NCI-H524 (cell line): ENCODE measurements at places on chromosomes 7 and 10.
A peak's percentile ranks its signal among the peaks of the same experiment; 100 is the strongest.

DNA sequence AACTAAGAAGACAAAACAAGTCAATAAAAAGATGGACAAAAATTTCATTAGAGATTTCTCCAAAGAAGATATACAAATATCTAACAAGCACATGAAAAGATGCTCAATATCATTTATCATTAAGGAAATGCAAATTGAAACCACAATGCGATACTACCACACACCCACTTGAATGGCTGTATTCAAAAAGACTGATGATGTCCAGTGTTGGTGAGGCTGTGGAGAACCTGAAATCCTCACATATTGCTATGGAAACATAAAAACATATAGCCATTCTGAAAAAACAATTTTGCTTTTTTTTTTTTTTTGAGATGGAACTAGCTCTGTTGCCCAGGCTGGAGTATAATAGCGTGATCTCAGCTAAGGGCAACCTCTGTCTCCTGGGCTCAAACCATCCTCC lies 124.1 kb upstream of the LAMB4 start:
- DNase-seq = no peak

DNA sequence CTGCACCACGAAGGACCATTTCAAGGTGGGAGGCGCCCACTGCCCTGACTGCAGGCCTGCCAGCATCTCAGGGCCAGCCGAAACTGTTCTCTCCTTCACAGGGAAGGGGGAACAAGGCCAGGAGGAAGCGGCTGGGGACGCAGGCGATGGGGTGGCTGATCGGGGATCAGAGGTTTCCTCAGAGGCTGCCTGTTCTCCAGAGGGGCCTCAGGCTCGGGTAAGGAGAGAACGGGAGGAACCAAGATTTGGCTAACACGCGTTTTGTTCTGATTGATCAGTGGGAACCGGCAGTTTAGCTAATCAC lies 87.9 kb downstream of the DIP2C start:
- DNase-seq = no peak

GRCh38 chr7:150992051-150992640 lies 1.3 kb downstream of the NOS3 start:
- no peak for DNase-seq

DNA sequence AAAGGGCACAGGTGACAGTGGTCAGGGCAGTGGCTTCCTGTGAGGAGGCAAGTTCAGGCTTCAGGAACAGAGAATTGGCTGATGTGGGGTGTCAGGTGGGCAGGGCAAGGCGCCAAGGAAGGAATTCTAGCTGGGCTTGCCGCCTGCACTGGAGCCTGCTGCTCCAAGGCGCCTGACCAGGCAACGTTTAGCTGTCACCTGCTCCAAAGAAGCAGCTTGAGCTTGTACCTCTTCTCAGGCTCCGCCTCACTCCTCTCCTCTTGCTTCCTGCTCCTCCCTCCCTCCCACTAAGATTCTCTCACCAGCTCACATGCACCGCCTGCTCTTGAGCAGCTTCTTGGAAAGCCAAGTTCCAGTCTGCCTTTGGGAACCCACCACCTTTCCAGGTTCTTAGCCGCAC lies 187.4 kb upstream of the GRB10 start:
- no peak for DNase-seq

- peak; percentile 76 for DNase-seq
These were observed 406.3 kb downstream of the GFRA1 start for GRCh38 chr10:115866691-115867090.

DNA sequence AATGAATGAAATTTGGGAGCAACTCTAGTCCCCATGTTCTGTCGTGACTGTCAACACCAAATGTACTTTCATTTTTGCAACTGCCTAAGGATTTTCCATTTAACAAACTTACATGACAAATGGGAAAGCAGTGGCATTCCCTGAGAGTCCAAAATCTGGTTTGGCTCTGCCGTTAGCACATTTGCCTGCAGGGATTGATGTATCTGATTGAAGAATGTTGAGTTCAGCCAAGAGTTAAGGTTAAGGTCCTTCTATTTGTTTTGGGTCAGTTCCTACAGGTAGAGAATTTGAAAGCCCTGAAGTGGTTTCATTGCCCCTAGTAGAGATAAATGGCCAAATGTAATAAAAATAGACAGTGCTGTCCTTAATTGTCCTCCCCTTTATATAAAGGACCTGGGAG lies 406.5 kb upstream of the GALNT17 start:
- no peak for DNase-seq

GRCh38 chr7:29651477-29651876 lies 87.8 kb downstream of the PRR15 start:
- DNase-seq = no peak

DNA sequence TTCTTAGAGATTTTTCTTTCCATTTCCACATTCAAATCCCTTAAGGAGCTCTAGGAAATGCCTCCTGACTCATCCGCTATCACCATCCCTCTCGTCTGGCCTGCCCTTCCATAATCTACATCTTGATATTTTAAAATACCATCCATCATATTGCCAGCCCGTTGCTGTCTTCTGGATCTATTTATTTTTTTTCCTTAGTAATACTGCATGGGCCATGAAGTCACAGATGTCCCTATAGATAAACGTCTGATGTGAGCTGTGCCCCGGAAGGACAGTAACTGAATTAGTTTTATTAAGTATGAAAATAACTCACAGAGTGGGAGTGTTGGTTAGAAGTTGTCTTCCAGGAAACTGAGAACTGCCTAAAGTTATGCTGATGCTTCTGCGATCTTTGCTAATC lies 76.2 kb downstream of the KLF6 start:
- no peak for DNase-seq

DNA sequence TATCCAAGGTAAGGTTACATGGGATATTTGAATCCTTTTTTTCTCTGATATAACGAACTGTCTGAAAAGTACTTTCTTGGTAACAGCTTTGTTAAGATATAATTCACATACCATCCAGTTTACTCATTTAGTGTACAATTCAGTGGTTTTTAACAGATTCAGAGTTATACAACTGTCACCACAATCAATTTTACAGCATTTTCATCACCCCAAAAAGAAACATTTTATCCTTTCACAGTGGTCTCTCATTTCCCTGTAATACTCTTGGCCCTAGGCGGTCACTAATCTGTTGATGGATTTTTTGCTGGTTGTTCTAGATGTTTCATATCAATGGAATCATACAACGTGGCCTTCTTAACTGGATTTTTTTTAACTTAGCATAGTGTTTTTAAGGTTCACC lies 91.6 kb downstream of the GLCCI1 start:
- no peak for DNase-seq

- no peak for DNase-seq
These were observed 23.9 kb upstream of the GPR26 start for GRCh38 chr10:123642293-123642692.

DNA sequence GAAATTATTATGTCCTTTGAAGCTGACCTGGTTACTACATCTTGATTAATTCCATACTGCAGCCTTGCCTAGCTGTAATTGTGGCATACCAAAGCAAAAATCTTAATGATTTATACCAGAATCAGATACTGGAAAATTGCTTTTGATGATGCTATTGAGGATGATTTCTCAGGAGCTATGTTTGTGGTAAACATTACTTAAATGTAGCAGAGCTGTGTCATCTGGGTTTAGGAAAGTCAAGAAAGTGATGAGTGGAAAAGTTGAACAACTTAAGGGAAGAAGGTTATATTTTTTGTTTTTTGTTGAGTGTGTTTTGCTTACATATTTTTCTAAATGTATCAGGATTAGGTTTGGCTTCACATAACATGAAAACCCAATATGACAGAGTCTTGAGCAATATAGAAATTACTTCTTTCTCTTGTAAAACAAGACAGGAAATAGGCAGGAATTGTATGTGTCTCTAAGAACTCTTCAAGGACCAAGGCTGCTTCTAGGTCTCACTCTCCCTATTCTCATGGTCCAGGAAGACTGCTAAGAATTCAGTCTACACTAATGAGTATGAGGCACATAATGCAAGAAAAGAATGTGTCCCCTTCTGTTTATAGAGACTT lies 87.6 kb upstream of the MTPN start:
- DNase-seq = no peak

GRCh38 chr7:140478246-140479061 lies 851 bp downstream of the MKRN1 start:
- DNase-seq = no peak

- DNase-seq = no peak
These were observed 168.0 kb downstream of the SORCS1 start for GRCh38 chr10:106996510-106996909.

GRCh38 chr10:70909326-70909935 lies 21.1 kb upstream of the PCBD1 start:
- DNase-seq = no peak

DNA sequence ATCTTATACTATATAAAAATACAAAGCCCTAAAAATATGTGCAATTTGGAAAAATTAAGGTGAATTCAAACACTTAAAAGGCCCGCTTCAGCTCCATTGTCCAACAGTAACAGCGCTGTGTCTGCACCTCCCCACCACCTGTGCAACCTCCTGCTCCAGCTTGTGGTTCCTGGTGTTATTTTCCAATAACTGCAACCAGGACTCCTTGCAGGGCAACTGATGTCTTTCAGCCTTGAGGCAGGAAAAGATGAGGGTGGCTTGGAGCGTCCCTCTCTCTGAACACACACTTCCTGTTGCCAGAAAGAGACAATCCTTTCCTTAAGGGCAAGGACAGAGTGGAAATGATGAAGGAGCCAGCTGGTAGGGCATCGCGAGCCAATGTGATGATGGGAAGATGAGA lies 336.0 kb downstream of the GLRX3 start:
- DNase-seq = no peak

DNA sequence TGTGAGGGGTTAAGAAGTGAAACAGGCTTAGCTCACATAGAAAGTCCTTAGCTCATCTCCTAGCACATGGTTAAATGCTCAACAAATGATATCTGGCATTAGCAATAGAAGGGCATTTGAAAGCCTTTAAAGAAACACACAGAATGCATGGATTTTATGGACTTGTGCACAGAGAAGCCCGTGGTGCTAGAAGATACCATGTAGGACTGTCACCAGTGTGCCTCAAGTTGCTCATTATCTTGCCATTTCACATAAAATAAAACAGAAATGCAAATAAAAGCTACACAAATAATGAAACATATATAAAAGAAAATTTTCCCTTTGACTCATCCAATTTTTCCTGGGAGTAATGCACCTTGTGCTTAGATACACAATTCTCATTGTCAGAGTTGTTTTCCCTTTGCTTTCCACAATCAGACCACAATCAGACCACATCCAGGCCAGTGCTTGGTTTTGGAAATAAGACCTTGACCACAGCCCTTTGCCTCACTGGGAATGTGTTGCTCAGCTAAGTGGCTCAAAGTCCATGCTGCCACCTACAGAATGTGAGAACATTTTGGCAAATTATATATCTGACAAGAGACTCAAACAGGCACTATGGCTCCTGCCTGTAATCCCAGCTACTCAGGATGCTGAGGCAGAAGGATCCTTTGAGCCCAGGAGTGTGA lies 9.5 kb upstream of the WDR11 start:
- no peak for DNase-seq

GRCh38 chr10:48502791-48503190 lies 102.1 kb downstream of the ARHGAP22 start:
- DNase-seq = no peak

DNA sequence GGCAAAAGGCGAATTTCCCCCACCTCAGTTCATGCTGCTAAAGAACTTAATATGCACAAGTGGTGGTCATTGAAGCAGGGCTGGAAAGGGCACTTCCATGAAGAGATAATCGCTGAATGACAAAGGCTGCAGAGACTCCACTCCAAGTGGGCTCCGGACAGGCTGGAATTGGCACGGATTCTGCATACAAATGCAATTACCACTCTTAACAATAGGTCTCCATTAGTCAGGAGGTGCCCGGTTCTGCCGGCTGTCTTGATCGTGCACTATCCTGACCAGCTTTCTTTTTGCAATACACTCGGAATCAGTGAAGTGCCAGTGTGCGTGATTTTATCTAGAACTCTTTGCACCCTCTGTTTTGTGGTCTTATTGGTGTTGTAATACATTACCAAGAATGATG lies 49.7 kb downstream of the INSYN2A start:
- DNase-seq = no peak

DNA sequence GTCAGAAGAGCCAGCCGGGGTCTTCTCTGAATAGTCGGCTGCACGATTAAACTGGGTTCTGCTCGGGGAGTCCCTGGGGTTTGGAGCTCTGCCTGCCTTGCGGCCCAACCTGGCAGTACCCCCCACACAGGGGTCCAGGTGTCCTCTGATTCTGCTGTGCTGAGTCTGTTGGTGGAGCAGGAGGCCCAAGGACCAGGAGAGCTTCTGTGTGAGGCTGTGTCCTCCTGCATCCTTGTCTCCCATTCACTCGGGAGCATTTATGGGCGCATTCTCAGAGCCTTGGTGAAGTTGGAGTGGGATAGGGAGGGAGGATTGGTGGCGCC lies 14.2 kb downstream of the INPP5A start:
- DNase-seq = no peak

GRCh38 chr7:106840342-106840741 lies 24.7 kb upstream of the PIK3CG start:
- no peak for DNase-seq

DNA sequence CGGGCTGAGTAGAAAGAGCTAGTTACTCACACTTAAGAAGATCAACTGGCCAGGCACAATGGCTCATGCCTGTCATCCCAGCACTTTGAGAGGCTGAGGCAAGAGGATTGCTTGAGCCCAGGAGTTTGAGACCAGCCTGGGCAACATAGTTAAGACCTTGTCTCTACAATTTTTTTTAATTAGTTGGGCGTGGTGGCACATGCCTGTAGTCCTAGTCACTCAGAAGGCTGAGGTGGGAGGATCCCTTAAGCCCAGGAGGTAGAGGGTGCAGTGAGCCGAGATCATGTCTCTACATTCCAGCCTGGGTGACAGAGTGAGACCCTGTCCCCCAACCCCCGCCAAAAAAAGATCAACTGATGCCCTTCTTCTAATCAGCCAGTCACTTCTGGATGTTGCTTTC lies 74.6 kb upstream of the ATP6V0A4 start:
- no peak for DNase-seq

DNA sequence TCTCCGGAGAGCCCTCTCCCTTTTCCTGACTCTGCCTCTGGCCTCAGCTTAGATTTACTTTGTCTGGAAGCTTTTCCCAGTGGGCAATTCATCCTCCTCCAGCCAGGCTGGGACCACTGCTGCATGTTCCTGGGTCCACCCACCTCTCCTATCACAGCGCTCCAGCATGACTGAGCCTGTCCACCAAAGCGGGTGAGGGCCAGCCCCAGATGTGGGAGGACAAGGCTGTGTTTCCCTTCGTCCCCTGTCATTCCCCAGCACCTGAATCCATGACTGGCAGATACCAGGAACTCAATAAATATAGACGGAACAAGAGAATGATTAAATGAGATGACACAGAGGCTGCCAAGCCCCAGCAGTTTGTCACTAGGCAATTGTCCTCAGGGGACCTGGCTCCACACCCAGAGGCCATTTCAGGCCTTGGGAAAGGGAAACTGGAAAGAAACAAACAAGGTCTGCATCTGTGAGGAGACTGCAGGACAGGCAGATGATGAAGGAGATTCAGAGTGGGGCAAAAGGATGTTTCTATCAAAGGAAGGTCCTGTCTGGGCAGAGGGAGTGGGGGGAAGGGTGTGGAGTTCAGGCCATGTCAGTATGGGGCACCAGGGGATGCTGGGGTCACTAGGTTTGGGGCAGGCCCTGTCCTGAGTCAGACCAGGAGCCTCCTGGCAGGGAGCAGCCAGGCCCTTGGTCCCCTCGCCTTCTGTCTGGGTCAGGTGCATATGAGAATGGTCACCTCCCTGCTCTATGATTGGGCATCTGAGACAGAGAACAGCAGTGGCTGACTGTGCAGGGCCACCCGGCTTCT lies 576.4 kb downstream of the GRID1 start:
- DNase-seq = no peak

- DNase-seq = no peak
These were observed 43.2 kb downstream of the SRRM3 start for GRCh38 chr7:76244781-76245391.
